Frontal cortex (tissue), 4 donors: ENCODE measurements at places on chromosomes 3 and 15.
A peak's percentile ranks its signal among the peaks of the same experiment; 100 is the strongest.

DNA sequence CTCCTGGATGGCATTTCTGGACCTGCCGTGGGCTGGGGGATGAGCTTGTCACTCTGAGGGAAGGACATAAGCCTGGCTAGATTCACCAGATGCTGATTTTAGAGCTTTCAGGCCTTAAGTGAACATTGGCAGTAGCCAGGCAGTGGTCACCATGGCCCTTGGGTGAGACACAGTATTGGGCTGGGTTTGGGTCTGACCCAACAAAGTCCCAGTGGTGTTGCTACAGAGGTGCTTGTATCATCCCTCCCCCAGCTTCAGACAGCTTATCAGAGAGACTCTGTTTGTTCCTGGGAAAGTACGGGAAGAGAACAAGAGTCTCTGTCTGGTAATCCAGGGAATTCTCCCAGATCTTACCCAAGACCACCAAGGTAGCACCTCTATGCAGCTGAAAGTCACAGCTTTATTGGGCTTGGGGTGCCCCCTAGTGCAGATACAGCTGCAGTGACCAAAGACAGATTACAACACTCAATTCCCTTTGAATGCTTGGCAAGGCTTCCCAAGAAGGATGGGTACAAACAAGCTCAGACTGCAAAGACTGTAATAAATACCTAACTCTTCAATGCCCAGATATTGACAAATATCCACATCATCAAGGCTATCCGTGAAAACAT, 9.8 kb upstream of the RUVBL1 start:
- no peak for DNase-seq

DNA sequence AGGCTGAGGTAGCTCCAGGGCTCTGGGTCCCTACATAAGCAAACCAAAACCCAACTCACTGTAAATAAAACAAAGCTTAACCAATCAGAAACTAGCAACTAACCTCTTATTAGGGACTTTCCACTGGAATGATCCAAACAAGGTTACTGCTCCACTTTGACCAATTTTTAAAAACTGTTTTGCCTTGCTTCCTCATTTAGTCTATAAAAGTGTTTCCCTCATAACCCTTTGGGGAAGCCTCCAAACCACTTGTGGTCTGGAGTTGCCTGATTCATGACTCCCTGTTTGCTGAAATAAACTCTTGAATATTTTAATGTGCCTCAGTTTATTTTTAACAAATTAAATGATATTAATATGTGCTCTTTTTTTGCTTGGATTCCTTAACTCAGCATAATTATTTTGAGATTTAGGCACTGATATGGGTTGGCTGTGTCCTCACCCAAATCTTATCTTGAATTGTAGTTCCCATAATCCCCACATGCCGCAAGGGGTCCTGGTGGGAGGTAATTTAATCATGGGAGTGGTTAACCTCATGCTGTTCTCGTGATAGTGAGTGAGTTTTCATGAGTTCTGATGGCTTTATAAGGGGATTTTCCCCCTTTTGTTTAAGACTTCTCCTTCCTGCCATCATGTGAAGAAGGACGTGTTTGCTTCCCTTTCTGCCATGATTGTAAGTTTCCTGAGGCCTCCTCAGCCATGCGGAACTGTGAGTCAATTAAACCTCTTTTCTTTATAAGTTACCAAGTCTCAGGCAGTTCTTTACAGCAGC, 90.6 kb downstream of the CD200R1L start:
- no peak for DNase-seq

GRCh38 chr3:197975311-197975710, 15.3 kb downstream of the LMLN start:
- DNase-seq = no peak

DNA sequence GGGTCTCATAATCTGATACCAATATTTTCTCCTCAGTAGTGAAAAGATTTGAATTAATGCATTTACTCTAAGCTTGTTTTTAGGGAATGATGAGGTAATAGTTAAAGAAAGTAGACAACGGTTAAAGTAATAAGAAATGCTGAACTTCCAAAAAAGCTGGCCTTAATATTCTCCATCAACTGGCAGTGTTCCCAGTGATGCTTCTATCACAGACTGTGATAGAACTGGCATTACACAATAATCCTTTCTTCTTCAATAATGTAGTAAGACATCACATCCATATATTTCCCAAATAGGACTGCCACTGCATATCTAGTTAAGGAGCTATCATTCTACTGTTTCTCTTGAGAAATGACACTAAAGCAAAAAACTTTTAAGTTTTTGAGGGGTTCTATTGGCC, 188.7 kb downstream of the IL5RA start:
- no peak for DNase-seq

DNA sequence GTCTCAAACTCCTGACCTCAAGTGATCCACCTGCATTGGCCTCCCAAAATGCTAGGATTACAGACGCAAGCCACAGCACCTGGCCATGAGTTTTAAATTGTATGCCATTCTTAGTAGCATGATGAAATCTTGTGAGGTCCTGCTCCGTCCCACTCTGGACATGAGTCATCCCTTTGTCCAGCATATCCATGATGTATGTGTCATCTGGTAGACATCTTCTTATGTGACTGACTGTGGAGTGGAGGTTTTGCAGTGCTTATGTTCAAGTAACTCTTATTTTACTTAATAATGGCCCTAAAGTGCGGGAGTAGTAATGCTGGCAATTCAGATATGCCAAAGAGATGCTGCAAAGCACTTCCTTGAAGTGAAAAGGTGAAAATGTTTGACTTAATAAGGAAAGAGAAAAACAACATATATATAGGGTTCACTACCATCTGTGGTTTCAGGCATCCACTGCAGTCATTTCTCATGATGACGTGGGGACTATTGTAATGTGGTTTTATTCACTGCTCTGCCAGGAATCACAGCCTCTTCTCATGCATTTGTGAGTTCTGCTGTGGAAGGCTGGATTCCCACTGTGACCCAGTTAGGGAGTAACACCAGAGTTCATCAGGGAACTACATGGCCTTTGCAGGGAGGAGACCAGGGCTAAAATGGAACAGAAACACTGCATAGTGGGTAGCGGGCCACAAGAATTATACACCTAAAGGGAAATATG, 204.6 kb upstream of the STRIT1 start:
- DNase-seq = no peak

DNA sequence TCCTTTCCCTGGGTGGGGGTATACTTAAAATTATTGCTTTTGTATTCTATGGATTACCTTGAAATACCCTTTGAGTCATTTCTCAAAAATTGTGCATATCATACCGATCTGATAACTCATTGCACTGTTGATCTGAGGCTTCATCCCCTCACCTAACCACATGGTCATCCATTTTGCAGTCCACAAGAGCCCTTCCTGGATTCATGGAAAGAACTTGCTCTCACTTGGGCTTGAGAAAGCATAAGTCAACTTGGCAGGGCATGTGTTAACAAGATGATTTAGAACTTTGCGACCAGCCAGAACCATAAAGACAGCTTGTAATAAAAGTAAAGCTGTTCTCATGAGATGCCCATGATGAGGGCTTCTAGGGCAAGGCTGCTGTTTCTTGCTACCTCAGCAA, 22.2 kb downstream of the MME start:
- DNase-seq = no peak

- no peak for DNase-seq
Observed at GRCh38 chr3:172129850-172130716, 90.7 kb downstream of the FNDC3B start.

- DNase-seq = no peak
Observed at GRCh38 chr15:62505762-62506161, 340.7 kb upstream of the C2CD4B start.

DNA sequence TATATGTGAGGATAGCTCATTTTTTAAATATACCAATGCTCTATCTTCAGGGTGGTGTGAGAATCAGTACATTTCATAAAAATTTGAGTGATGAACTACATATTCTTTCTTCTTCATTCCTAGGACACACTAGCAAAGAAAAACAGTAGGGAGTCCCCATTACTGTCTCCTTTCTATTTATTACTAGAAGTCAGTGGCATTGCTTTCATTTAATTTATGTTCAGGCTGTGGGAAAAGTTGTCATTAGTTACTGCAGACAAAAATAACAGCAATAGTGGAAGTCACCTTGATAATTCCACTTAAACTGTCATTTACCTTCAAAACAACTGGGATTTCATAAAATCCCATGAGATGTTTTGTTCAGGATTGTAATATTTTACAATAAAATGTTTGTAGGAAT, 446.4 kb downstream of the GBE1 start:
- DNase-seq = no peak

DNA sequence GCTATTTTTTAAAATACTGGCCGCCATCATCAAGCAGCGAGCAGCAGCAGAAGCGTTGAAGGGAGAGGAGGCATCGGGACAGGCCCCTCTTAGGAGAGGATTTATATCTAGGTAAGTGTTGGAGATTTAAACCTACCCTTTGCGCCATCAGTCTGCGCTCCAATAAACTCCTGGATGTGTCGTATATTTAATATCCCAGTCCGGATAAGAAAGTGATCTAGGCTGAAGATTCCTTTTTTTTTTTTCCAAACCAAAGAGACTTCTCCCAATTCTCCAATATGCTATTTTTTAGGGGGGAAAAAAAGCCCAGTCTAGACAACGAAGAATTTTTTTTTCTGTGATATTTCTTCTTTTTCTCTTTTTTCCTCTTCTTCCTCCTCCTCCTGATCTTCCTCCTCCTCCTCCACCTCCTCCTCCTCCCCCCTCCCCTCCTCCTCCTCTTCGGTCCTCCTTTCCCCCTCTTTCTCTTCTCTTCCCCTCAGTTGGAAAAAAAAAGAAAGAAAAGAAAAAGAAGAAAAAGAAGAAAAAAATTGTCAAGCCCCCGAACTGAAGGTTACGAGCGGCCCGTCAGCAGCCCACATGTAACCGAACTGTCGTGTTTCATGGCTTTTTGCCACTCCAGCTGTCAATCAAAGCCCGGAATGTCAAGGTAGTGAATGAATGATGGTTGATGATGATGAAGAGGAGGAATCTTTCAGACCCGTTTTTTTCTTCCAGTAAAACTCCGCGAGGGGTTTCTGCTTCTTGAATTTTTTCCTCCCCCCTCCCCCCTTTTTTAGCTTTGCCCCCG, 835 bp downstream of the MEIS2 start:
- peak; percentile 57 for DNase-seq

DNA sequence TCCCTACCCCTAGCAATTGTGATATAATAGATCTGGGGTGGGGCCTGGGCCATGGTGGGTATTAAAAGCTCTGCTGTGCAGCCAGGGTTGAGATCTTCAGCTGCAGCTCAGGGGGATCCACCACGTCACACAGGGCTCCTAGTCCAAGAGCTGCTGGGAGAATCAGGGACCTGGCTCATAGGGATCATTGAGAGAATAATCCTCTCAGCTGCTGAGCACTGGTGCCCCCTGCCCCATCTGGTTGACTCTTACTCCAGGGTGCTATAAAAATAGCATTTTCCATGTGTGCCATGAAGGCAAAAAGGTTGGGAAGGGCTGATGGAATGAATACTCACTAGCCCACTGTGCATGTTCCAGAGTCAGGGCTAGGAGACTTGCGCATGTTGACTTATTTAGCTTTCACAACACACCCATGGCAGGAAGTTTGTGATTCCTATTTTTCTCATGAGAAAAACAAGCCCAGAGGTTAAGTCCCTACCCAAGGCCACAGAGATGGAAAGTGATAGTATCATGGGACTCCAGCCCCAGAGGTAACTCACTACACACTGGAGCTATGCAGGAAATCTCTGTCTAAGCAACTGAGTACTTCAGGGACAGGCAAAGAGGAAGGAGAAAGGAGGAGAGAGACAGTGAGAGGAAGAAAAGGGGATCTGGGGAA, 94.6 kb upstream of the HERC1 start:
- DNase-seq = no peak

DNA sequence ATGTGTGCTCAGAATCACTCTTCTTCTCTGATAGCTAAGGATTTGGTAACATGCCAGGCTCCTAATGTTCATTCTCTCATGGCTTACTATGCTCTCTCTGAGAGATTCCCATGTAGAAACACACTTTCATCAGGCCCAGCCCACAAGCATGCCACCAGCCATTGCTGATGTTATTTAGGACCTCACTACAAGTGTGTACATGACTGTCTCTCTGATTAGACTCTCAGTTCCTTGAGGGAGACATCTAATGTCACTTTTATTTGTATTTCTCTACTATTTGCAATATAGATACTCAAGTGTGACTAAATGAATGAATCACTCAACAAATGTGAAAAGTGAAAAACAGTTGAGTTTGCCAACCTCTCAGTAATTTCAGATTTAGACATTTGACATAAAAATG, 84.3 kb upstream of the ARL6 start:
- DNase-seq = no peak

DNA sequence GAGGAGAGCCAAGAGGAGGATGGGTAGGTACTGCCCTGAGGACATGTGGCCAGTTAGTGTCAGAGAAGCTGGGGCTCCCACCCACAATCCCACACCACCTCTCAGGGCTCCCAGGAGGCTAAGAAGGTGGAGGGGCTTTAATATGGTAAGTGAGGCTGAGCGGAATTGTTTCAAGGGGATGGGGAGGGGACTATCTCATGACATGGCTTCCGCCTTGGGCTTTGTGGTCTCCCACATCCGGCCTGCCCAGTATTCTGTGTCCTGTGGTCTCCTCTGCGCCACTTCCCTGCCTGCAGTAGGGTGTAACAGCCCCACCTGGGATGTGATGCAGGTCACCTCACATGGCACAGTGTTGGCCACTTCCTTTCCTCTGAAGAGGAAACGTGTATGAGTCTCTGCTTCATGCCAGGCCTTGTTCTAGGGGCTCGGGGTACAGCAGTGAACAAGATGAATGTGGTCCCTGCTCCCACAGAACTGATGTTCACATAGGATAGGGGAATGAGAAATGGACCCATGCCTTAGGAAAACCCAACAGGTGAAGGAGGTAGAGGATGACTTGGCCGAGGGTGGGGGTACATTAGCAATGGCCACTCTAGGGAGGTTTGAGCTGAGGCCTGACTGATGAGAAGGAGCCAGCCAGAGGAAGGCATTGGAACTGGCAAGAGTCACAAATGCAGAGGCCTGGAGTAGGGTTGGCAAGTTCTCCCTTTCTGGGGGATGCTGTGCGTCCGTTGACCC, 3.2 kb downstream of the NEIL1 start:
- DNase-seq = no peak

GRCh38 chr3:61758839-61759238, 197.5 kb downstream of the PTPRG start:
- no peak for DNase-seq

DNA sequence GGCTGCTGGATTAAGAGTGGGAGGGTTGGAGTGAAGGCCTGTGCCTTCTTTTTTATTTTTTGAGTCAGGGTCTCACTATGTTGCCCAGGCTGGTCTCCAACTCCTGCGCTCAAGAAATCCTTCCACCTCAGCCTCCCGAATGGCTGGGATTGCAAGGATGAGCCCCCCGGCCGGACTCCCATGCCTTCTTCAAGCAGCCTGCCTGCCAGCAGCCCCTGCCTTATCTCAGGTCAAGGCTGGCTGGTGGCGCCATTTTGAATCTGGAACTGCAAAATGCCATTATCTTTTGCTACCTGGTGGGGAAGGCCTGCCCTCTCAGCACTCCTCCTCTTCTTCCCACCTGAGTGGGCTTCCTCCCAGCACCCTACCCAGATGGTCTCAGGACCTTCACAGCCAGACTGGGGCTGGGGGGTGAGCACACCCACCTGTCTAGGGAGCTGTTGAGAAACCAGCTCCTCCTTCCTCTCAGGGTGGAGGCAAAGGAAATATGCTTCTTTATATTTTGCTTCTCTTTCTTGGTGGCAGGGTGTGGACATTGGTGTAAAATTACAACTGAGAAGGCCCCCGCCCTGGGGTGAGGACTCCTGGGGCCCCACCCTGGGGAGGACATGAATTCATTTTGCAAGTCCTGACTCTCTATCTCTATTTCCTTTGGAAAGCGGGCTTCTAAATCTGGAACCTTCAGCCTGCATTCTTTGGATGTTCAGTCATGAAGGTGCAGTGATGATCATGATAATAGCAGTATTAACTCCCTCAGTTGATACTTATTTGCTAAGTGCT, 7.7 kb upstream of the FLNB start:
- DNase-seq = no peak

- DNase-seq = no peak
Observed at GRCh38 chr15:83449937-83450506, 2.9 kb downstream of the SH3GL3 start.
